Vagina (tissue), 2 donors: ENCODE measurements at places on chromosomes 16 and 17. TPM values are rescaled to one million over a fixed set of nuclear protein-coding genes. Genes with fewer than 3 reads are reported as not detected.

DNA sequence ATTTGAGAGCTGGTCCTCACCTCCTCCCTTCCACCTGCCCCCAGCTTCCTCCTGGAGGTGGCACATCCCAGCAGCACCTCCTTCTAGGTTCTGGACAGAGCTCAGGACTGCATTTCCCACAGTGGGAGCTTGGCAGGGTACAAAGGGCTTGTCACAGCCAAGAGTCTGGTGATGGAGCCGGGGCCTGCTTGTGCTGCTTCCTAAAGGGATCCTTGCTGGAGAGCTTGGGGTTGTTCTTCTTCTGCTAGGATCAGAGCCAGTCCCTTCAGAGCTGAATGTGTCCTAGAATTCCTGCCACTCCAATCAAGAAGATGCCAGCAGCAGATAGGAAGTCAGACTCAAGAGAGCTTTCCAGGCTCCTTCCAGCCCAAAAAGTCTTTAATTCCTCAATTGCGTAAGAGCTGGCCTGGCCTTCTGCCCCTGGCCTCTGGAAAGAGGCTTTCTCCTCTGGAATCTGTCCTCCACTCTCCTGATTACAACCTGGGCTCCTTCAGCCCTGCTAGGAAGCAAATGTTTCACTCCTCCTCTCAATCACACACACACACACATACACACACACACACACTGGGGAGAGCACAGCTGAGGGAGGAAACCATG, 4.4 kb downstream of the CD300E start:
- DNase-seq: no peak

- no peak for DNase-seq
Observed at GRCh38 chr17:7553356-7553755, 4.5 kb downstream of the TNFSF12 start.

DNA sequence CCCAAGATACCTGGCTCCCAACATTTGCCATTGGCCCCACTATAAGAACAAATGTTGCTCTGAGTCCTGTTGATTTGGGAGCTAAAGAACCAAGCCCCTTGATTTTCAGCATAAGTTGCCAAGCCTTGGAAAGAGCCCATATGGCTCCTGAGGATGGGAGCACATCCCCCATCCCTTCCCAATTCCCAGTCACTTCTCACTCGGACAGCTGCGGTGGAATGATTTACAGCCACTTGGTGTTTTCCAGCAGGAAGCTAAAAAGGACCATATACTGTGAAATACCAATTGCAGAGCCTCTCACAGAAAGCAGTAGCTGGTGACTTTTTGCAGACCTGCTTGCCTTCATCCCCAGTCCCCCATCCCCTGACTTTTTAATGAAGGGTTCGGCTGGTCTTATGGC, 524.6 kb downstream of the GRIN2A start:
- DNase-seq: peak; percentile 10

GRCh38 chr16:49474741-49475140, 101.1 kb downstream of the C16orf78 start:
- no peak for DNase-seq

KCNH4 gene
- total RNA-seq: not detected

DNA sequence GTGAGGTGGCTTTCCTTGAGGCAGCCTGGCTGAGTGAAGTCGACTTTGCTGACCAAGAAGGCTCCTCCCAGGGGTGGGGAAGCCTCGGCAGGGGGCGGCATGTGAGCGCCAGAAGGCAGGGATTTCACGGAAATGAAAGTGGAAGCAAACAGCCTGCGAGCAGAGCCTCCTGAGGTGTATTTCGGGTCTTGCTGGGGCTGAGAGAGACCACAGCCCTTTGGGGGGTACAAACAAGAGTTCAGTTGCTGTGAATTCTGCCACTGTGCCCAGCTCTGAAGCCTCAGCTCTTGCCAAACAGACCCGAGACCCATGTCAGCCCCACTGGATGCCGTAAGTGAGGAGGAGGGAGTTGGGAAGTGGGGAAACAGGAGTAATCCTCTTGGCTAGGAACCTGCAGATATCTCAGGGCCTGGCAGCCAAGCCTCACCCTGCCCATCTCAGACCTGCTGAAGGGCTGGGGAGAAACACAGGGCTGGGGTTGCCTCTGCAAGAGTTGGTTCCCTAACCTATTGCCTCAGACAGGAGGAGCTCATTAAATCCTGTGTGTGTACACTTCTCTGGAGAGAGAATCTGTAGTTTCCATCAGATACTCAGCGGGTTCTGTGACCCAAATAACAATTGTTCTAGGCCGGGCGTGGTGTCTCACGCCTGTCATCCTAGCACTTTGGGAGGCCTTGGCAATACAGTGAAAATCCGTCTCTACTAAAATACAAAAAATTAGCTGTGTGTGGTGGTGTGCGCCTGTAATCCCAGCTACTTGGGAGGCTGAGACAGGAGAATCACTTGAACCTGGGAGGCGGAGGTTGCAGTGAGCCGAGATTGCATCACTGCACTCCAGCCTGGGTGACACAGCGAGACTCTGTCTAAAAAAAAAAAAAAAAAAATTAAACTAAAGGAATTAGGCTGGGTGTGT, at the start of gene IFI35:
IFI35 (plus strand) TSS at position 146 of the 913 bp plus-strand sequence; CDS start at position 310, 164 bp downstream.
- DNase-seq: no peak

DNA sequence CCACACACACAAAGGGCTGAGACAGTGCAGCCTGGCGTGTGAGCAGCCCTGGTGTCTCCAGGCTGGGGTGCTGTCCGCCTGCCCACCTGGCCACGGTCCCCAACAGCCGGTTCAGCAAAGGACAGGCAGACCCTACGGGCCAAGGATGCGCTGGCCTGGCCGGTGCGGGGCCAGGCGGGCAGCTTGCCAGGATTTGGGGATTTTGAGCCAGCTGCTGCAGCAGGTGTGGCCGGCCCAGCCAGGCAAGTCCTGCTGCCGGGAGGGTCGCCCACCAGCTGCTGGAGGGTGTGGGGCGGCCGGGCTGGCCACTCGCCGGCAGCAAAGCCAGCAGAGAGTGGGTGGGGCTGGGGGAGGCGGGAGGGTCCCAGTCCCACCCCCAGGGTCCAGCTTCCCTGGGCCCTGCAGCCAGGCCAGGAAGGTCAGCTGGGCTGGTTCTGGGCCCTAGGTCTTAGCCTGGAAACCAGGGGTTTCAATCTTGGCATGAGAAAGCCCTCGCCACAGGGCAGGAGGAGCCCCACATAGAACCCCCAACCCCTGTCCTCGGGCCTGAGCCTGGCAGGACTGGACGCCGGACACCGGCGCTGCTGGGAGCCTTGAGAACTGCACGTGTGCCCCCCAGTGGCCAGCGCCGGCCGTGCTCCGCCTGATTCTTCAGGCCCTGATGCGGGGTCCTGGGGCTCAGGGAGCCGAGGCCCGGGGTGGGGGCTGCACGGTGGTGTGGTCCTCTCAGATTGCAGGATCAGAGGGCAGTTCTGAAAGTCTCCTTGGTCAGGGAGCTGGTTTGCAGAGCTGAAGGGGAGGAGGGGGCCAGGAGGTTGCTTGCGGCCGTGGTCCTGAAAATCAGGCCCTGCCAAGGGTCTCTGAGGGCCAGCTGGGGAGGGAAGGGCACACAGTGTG, 17.6 kb upstream of the SSTR5 start:
- DNase-seq: no peak

KCNG4 gene
- total RNA-seq: not detected

DNA sequence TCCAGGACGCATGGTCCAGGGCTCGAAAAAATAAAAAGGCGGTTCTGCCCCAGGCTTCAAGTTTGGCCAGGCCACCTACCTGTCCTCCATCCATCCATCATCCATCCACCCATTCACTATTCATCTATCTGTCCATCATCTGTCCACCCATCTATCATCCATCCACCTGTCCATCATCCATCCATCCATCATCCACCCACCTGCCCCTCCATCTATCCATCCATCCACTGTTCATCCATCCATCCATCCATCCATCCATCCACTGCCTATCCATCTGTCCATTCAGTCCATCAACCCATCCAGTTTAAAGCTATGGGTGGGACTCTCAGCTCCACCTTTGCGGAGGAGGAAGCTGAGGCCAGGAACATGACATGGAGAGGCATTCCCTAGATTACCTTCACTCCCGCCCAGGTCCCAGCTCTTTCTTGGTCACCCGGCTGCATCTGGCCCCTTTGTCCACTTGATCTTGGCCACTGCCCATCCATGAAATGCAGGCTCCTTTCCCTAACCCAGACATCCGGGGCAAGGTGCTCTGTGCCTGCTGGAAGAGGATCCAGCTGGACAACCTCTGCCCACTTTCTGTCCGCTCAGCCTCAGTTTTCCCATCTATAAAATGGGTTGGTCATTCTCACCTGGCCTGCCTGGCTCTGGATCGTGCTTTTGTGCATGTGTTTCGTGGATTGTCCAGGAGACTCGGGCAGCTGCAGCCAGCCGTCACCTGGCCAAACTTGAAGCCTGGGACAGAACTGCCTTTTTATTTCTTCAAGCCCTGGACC, 236.0 kb upstream of the CIBAR2 start:
- DNase-seq: no peak

IGF2BP1 gene
- total RNA-seq: not detected

- DNase-seq: no peak
Observed at GRCh38 chr16:28167730-28168129, 44.0 kb downstream of the XPO6 start.

- no peak for DNase-seq
Observed at GRCh38 chr17:44211281-44212265, 7.9 kb downstream of the UBTF start.

- no peak for DNase-seq
Observed at GRCh38 chr17:32222621-32223020, 43.0 kb upstream of the RHBDL3 start.

DNA sequence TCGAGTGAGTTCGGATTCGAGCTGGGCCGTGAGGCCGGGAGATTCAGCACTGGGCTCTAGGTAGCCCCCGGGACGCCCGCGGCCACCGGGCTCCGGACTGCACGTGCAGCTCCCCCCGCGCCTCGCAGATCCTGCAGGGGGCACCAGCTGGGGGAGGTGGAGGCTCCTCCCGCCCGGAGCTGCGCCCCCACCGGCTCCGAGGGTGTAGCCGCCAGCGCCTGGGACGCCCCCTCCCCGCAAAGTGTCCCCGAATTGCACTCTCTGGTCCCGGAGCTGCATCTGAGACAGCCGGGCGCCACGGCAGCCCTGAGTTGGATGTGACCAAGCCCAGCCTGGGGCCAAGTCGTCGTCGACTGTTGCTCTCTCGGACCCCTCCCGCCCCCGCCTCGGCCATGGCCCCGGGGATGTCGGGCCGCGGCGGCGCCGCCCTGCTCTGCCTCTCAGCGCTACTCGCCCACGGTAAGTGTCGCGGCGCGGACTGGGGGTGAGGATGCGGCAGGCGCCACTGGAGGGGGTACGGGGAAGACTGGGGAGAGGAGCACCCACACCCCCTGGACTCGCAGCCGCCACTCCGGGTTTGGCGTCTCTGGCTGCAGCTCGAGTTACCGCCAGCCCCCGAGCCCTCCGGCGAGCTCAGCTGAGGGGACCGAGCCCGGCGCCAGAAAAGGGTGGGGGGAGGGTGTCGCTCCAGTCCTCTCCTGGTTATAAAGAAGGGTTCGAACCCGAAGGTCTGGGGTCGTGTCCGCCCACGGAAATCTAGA, 1.5 kb downstream of the TMEM132E start:
- DNase-seq: no peak

DNA sequence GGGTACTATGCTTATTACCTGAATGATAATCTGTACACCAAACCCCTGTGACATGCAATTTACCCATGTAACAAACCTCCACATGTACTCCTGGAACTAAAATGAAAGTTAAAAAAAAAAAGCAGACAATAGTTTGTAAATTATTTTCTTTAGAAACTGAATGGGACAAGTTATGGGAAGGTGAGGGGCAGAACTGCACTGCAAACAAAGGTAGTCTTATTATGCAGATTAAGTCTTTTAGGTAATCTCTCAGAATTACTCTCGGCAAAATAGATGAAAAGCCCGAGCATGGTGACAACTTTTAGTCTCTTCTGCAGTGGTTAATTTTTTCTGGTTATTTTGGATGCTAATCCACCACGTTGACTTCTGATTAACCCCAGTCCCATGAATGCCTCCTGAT, 25.5 kb downstream of the LDAF1 start:
- no peak for DNase-seq

HSD11B2 gene
- total RNA-seq: 30.2 TPM

GRCh38 chr16:81846105-81846504, 67.0 kb downstream of the PLCG2 start:
- DNase-seq: no peak

GRCh38 chr16:12708266-12708665, 95.4 kb downstream of the CPPED1 start:
- no peak for DNase-seq

KRTAP2-3 gene
- total RNA-seq: not detected

PPM1E gene
- total RNA-seq: 0.25 TPM

SEPTIN1 gene
- 3.7 TPM for total RNA-seq

TSPAN10 gene
- not detected for total RNA-seq

GRCh38 chr16:2687531-2688308, 5.4 kb downstream of the KCTD5 start:
- no peak for DNase-seq

DNA sequence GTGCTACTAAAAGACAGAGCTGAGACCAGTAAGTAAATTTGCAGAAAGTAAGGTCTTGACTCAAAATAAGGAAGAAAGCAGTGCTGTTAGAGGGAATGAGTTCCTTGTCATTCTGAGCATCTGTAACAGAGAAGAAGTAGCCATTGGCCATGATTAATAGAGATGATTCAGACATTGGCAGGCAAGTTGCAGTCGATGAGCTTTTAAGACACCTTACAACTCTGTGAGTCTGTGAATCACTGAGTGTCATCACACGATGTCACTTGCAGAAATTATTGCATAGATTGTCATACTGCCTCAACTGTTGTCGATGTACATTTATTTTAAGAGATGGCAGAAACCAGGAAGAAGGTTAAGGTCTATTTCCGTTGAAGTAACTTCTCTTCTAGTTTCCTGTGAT, 201.1 kb upstream of the CDH13 start:
- DNase-seq: no peak

GRCh38 chr17:5915337-5915736, 154.8 kb upstream of the WSCD1 start:
- DNase-seq: no peak

DNA sequence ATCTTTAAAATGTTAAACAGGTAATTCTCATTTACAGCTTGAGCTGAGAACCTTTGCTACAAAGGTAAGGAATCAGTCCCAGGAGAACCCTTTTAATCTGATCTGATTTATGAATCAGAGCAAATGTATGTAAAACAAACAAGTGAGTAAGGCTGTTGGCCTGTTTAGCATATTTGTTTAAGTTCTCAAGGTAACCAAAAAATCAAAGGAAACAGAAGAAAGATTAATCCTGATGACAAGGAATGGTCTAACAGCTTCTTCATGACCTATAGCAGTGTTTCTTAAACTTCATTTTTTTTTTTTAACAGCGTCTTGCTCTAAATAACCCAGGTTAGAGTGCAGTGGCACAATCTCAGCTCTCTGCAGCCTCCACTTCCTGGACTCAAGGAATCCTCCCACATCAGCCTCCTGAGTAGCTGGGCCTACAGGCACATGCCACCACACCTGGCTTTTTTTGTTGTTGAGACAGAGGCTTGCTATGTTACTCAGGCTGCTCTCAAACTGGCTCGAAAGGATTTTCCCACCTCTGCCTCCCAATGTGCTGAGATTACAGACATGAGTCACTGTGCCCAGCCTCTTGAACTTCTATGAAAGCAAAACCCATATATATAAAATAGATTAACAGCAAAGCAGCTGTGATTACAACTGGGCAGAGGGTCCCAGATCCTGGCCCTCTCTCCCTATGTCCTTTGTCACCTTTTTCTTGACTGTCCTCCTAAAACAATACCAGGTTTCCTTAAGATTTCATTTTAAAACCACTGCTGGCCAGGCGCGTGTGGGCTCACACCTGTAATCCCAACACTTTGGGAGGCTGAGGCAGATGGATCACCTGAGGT, 5.1 kb upstream of the JPT1 start:
- DNase-seq: no peak
